ENCODE measurements at places on chromosomes 12 and 14.

- H3K27ac ChIP-seq = no peak overlapping the region
- H3K36me3 ChIP-seq = no peaks in the 10 kb centered on the region
- H3K27me3 ChIP-seq = no peaks in the 10 kb centered on the region
Measured at GRCh38 chr12:52395761-52396434, 10.2 kb downstream of the KRT82 start.

- H3K4me3 ChIP-seq = no peak overlapping the region
- H3K27me3 ChIP-seq = no peaks in the 10 kb centered on the region
- no peaks in the 10 kb centered on the region for H3K36me3 ChIP-seq
- no peaks in the 10 kb centered on the region for H3K4me1 ChIP-seq
- DNase-seq = no peak
Measured at GRCh38 chr12:32455607-32456071, 56.3 kb downstream of the FGD4 start.

DNA sequence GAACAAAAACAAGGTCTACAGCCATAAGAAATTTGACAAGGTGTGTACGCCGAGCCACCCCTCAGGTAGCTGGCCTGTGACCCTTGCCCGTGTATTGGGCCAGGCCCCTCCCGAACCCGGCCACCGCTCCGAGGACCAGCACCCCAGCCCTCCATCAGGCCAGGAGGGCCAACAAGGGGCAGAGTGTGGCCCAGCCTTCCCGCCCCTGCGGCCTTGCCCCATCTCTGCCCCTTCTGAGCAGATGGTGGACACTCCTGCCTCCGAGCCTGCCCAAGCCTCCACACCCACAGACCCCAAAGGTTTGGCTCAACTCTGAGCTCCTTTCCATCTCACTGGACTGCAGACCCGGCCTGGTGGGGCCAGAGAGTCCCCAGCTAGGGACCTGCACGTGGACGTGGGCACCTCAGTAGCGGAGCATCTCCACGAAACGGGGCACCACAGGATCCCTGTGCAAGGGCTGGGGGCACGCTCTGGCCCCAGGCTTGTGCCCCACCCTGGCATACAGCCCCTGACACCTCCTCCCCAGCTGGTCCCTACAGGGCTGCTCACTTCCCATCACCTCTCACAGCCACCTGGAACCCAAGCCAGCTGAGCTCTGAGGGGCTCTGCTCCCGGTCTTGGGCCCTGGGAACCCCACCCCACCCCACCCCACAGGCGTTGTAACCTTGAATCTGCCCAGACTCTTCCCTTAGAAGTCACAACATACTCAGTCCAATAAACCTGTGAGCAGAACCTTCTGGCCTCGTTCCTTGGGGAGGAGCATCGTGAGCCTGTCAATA is 3.3 kb downstream of the P2RX2 start:
- no peak overlapping the region for H3K27ac ChIP-seq
- peaks cover 6% of the 10 kb centered on the region for H3K4me1 ChIP-seq
- H3K36me3 ChIP-seq = peaks cover 15% of the 10 kb centered on the region
- DNase-seq = no peak
- H3K27me3 ChIP-seq = peaks cover 15% of the 10 kb centered on the region
- no peak overlapping the region for H3K4me3 ChIP-seq

GRCh38 chr12:47272412-47273190 is 192.8 kb upstream of the AMIGO2 start:
- H3K4me1 ChIP-seq = peaks cover 60% of the 10 kb centered on the region
- no peak for DNase-seq
- no peaks in the 10 kb centered on the region for H3K27me3 ChIP-seq

GRCh38 chr12:44960856-44961255 is 84.7 kb upstream of the NELL2 start:
- H3K27ac ChIP-seq = no peak overlapping the region
- no peak overlapping the region for H3K4me3 ChIP-seq
- no peaks in the 10 kb centered on the region for H3K4me1 ChIP-seq
- DNase-seq = no peak

GRCh38 chr12:20142316-20142715 is 226.0 kb upstream of the PDE3A start:
- no peaks in the 10 kb centered on the region for H3K27me3 ChIP-seq
- no peak overlapping the region for H3K27ac ChIP-seq
- H3K4me3 ChIP-seq = no peak overlapping the region
- H3K36me3 ChIP-seq = no peaks in the 10 kb centered on the region

DNA sequence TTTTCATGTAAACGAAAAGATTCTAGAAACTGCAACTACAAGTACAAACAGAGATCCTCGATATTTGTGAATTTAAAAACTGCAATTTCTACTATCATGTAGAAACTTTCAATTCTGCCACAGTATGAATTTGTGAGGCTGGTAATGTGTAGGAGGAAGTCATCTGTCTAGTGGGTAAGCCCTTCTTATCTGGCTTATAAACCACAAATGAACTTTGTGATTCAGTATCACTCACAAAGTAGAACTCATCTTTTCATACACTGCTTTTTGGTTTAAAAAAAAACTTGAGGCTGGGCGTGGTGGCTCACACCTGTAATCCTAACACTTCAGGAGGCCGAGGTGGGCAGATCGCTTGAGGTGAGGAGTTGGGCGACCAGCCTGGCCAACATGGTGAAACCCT is 20.7 kb downstream of the GTF2A1 start:
- H3K4me1 ChIP-seq = peaks cover 5% of the 10 kb centered on the region
- no peaks in the 10 kb centered on the region for H3K27me3 ChIP-seq
- peaks cover 65% of the 10 kb centered on the region for H3K36me3 ChIP-seq

DNA sequence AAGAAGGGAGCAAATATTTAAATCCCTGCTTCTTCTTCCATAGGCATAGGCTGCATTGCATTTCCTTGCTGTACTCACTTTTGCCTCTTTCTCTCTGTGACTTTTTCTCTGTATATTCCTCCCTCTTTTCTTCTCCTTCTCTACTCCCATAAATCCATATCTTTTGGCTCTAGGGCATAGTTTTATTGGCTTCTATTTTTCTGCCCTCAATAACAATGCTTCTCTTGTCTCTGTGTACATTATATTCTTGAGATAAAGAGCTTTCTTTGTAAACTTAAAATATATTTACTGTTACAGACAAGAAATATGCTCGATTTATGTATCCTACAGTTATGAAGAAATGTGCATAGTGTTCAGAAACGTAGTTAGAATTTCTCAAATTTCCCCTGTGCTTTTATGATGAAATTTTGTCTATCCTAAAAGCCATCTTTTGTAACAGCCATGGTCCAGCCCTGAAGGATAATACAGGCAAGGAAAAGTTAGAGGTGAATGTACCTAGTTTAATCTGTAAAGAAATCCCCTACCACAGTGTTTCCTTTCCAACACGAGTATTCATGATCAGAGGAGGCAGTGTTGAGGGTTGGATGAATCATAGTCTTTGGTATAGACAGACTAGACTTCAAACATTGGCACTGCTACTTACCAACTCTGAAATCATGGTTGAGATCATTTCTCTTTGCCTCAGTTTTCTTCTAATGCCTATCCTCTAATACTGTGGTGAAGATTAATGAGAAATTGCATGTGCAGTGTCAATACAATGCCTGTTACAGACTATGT is 173.3 kb upstream of the FAR2 start:
- no peaks in the 10 kb centered on the region for H3K4me1 ChIP-seq
- H3K27me3 ChIP-seq = peaks cover 4% of the 10 kb centered on the region
- H3K27ac ChIP-seq = no peak overlapping the region
- no peak overlapping the region for H3K4me3 ChIP-seq
- no peaks in the 10 kb centered on the region for H3K36me3 ChIP-seq
- no peak for DNase-seq

GRCh38 chr12:105337391-105337790 is 6.9 kb downstream of the C12orf75 start:
- no peaks in the 10 kb centered on the region for H3K27me3 ChIP-seq
- H3K4me3 ChIP-seq = no peak overlapping the region
- no peak overlapping the region for H3K27ac ChIP-seq
- peaks cover 13% of the 10 kb centered on the region for H3K4me1 ChIP-seq
- no peak for DNase-seq

- DNase-seq = no peak
- no peaks in the 10 kb centered on the region for H3K27me3 ChIP-seq
- no peak overlapping the region for H3K27ac ChIP-seq
- peaks cover 24% of the 10 kb centered on the region for H3K36me3 ChIP-seq
- H3K4me3 ChIP-seq = no peak overlapping the region
Measured at GRCh38 chr12:113241191-113242025, 20.1 kb downstream of the TPCN1 start.

DNA sequence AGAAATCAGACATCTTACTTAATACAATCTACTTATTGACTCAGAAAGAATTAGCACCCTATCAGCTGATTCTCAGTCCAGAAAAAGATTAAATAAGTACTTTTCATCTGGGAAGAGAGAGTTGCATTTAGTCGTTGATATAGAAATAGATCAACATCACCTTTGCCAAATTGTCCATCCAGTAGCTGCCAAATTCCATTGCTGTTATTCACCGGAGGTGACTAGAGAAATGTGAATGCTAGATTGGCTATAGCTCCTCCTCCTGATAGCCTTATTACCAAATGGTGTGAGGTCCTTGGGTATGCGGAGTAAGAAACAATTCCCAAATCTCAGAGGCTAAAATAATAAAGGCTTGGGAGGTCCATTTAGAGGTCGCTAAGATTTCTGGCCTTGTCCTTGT is 723.3 kb upstream of the FLRT2 start:
- H3K36me3 ChIP-seq = no peaks in the 10 kb centered on the region
- no peak overlapping the region for H3K27ac ChIP-seq
- no peak overlapping the region for H3K4me3 ChIP-seq
- no peak for DNase-seq

DNA sequence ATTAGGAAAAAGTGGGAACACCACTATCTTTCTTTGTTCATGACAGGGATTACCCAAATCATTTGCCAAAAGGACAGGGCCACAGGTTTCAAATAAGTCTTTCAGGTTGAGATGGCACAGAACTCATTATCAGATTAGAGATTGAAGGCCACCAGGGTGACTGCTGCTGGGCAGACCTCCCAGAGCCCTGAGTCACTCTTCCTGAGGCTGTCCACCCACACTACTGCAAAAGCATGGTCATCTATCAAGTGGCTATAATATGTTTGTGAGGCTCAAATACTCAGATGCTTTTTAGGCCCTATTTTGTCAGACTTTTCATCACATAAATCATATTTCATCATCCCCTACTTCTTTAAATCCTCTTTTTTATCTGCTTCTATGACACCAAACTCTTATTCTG is 155.3 kb upstream of the CCDC196 start:
- no peaks in the 10 kb centered on the region for H3K4me1 ChIP-seq
- no peak for DNase-seq
- no peak overlapping the region for H3K27ac ChIP-seq
- H3K36me3 ChIP-seq = no peaks in the 10 kb centered on the region
- no peak overlapping the region for H3K4me3 ChIP-seq
- no peaks in the 10 kb centered on the region for H3K27me3 ChIP-seq

Measured in CD4-positive, alpha-beta T cell (primary cell).